T-helper 1 cell (primary cell): ENCODE measurements at places on chromosomes 12 and 14.

GRCh38 chr12:101793401-101793800 is 37.4 kb downstream of the GNPTAB start:
- DNase-seq: no peak

- no peak for DNase-seq
Measured at GRCh38 chr12:10612984-10613348, 443 bp downstream of the MAGOHB start.

DNA sequence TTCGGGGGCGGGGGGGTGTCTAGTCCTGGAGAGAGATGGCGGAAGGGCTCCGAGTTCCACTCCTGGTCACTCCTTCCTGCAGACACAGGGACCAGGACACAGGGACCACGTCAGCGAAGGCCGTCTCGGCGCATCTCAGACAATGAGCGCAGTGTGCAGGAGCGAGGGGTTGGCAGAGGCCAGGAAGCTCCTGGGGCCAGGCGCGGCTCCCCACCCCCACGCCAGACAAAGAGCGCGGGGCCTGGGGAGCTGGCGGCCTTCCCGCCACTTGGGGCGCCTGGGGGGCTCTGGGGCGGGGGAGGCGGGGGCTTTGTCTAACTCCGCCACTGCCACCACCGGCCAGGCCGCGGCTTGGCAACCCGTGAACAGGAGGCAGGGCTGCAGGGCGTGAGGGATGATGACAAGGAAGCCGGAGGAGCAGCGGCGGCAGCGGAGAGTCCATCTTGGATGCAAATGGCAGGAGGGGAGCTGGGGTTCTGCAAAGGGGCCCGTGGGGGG is 2.2 kb downstream of the CDK2AP1 start:
- DNase-seq: peak; percentile 28

DNA sequence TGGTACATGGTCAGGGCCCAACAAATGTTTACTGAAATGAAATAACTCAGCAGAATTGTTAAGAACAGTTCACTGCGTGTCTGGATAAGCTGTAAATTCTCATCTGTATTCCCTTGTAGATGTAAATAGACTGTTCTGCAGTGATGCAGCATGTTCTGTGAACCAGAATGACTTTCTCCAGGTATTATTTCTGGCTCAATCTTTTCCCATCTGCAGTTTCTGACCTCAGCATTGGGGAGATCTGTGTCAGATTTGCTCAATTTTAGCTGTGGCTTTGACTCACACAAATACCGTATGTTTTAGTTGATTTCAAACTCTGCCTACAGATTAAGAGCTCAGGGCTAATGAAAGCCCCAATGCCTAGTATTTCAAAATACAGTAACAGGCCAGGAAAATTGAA is 49.2 kb upstream of the DICER1 start:
- no peak for DNase-seq

DNA sequence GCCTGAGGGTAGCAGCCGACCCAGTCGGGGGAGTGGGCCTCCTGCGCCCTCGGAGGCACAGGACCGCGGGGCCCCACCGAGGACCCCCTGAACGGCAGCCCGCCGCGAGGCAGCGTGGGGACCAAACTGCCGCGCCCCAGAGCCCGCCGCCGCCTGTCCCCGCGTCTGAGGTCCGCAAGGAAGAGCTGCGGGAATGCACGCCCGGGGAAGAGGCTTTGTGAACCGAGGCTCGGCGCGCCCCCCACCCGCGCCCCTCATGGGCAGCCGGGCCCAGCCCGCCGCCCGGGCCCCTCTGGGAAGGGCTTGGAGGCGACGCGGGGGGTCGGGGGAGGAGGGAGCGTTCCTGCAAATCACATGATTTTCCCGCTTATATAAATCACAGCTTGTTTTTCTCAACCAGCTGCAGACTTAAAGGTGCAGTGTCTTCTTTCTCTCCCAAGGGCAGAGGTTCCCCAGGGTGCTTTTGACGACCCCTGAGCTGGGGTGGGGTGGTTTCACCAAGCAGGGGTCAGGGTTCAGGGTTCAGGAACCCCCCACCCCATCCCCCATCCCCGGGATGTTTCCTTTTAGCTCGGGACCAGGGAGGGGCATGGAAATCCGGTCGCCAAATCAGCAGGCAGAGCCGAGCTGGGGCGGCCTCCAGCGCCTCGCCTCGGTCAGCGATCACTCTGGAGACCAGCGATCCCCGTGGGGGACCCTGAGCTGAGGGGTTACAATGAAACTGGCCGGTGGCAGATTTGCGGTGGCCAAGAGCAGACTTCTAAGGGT is 44.7 kb upstream of the ATP23 start:
- DNase-seq: no peak

DNA sequence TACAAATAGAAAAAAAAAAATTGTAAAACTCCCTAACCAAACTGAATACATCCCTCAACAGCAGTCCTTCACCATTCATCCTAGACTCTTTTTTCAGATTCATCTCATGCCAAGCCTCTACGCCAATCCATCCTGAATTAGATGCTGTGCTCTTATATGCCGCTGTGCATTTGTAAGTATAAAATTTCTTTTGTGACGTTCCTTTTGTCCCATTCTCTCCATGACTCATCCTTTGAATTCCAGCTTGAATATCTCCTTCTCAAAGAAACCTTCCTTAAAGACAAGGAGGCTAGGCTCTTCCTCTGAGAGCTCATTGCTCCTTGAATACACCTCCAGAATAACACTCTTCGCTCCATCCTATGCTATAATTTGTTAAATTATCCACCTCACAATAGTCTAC is 359.2 kb downstream of the RMST start:
- no peak for DNase-seq

DNA sequence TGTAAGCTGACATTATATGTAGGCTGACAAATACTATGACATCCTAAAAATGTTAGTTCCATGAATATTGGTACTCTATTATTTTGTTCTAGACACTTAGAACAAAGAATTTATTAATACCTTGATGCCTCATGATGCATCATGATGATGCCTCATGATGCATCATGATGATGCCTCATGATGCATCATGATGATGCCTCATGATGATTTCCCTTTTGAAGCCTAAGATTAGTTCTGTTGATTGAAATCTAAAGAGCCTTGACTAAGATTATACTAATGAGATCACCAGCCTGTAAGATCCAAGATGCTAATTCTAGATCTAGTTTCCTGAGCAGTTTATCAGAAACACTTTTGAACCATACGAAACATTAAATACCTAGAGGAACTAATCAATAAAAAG is 4.6 kb upstream of the CEP128 start:
- no peak for DNase-seq

DNA sequence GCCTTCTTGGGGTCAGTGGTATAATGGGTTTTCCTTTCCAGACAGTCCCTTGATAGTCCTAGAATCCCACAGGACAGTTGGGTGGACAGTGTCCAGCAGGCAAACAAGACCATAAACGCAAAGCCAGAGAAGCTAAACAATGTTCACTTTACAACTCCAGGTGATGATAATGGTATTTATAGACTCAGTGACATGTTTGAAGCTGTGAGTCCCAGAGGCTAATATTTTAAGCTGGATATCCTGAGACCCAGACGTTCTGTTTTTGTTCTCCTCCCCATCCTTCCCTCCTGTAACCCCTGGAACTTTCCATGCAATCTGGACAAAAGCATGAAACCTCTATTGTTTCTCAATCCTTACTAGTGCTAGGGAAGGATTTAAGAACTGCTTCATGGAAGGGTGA is 121.0 kb downstream of the ZFP36L1 start:
- no peak for DNase-seq

GRCh38 chr12:59619461-59620240 is 23.8 kb downstream of the SLC16A7 start:
- no peak for DNase-seq

- no peak for DNase-seq
Measured at GRCh38 chr14:30748343-30748742, 126.0 kb upstream of the COCH start.

- DNase-seq: no peak
Measured at GRCh38 chr12:64147875-64148274, 74.2 kb downstream of the KICS2 start.

DNA sequence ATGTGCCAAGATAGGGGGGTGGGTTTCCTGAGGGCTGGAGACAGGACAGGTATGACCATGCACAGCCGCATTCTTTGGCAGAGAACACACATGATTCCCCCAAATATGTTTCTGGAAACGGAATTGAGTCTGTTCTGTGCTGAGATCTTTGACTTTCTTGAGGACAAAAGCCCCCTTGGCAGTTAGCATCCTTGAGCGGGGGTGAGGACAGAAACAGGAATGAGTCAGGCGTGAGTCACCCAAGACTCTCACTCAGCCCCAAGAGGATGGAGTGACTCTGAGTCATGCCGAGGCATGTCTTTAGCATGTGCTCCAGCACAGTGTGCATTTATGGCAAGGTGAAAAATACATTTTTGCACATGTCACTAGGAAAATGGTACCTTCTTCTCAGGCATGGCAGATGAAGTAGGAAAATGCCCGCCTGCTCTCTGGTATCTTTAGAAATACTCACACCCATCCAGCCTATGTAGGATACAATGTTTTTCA is 52.1 kb downstream of the DAD1 start:
- DNase-seq: peak; percentile 68

- no peak for DNase-seq
Measured at GRCh38 chr14:106493962-106494823, 967.8 kb downstream of the TMEM121 start.

DNA sequence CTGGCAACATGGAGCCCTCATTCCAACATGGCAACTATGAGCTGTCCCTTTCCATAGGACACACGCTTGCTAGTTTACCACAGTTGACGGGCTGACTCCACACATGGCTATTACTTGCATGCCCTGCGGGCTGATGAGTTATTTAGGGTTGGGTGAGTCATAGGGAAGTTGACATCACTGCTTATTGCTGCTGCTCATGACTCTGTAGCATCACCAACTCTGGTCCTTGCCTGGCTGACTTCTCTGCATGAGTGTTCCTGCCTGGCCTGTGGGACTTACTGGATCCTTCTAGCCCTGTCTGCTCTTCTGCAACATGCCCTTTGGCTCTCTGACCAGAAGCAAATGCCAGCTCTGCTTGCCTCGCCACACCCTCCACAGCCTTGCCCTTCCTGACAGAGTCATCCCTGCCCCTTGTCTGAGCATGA is 199.5 kb downstream of the ANO6 start:
- DNase-seq: no peak

DNA sequence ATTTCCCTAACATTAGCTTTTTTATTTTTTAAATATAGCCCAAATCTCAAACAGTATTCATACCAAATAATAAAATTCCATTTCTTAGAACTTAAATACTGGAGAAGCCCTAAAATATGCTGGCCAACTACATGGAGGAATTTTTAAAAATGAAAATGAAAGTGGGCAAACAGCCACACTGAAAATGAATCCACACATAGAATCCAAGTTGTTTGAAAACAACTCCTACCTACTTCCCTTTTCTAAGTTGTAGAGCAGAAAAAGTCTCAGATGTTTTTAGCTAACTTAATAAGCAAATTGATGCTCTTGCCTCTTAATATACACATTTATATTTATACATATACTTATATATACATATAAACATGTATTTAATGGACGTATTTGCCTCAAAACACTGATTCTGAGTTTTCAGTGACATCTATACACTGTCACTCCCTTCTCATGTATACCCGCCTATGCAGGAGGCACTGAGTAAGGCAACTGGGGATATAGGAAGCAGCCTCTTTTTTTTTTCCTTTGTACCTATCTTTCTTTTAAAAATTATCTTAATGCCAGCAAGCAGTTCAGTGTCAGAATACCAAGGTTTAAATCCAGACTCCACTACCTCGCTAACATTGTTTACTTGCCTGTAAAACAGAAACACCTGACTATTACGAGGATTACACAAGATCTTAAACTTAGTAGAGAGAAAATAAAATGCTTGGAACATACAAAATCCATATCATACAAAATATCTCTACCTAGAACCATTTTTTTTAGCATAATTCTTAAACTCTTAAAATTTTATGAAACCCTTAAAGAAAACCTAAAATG is 13.3 kb downstream of the DICER1 start:
- DNase-seq: no peak
